Spinal cord (tissue), 10 donors: ENCODE measurements at places on chromosomes 13 and 19.

- DNase-seq, result no peak
Measured at GRCh38 chr13:85755123-85755522, 44.1 kb downstream of the SLITRK6 start.

GRCh38 chr13:24670174-24670573 is 10.0 kb upstream of the ATP12A start:
- no peak for DNase-seq

GRCh38 chr19:45417151-45417550 is 6.6 kb downstream of the ERCC1 start:
- DNase-seq, result no peak

- no peak for DNase-seq
Measured at GRCh38 chr13:45928843-45929242, 77.3 kb upstream of the SIAH3 start.

DNA sequence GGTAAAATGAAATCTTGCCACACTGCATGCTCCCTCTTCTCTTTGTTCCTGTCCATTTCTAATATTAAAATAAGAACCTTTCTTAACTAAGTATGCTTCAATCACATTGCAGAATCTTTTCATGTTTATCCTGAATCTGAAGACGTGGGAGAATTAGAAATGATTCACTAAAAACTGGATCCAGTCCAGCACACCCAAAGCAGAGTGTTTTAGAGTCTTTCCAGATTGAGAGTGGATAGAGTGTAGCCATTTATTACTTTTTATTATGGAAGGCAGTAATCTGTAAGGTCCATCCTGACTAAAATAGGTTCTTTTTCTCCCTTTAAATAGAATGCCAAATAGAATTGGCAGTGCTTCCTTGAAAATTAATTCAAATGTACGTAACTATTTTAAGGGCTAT is 453.5 kb downstream of the TDRD3 start:
- no peak for DNase-seq

DNA sequence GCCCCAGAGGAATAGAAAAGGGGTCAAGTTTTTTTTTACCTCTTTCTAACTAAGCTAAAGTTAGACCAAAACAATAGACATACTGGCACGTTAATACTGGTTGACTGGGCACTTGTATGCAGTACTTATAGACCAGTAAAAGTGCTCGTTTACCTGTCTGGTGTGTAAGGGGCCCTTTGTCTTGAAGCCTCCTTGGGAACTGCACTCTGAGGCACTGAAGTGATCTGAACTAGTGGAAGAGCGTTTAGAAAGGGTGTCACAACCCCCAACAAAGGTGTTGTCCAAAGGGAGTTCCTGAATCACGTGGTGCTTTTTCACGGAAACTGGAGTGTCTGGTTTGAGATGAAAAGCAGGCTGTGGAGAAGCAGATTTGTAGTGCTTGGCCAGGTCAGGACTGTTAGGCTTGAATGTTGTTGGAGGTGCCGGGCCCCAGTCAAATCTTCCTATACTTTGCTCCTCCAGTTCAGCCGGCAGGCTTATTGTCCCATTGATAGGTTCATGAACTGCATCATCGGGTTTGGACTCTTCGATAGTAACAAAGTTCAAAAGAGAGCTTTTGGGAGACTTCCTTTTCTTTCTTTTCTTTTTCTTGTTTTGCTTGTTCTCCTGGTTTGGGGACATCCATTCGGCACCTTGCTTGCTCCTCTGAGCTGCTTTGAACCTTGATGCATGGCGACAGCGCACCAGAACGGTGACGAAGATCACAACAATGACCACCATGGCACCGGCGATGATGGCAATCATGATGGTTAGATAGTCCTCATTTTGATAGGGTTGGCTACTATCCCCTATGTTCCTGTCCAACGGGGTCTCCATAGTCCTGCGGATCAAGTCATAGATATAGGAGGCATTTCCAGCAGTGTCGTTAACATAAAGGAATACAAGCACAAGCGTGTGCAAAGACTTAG is 4.6 kb downstream of the PCDH9 start:
- no peak for DNase-seq
